ENCODE measurements at places on chromosomes 7 and 10.

GRCh38 chr10:89476150-89476549 is 59.2 kb downstream of the SLC16A12 start:
- DNase-seq: no peak

GRCh38 chr10:119253433-119254174 is 46.2 kb downstream of the GRK5 start:
- peak; percentile 93 for DNase-seq

GRCh38 chr10:82558014-82558607 is 683.1 kb downstream of the NRG3 start:
- DNase-seq: no peak

- DNase-seq: no peak
Observed at GRCh38 chr10:126080291-126080825, 184.0 kb downstream of the FANK1 start.

- DNase-seq: no peak
Observed at GRCh38 chr10:123783296-123783695, 108.3 kb downstream of the CPXM2 start.

DNA sequence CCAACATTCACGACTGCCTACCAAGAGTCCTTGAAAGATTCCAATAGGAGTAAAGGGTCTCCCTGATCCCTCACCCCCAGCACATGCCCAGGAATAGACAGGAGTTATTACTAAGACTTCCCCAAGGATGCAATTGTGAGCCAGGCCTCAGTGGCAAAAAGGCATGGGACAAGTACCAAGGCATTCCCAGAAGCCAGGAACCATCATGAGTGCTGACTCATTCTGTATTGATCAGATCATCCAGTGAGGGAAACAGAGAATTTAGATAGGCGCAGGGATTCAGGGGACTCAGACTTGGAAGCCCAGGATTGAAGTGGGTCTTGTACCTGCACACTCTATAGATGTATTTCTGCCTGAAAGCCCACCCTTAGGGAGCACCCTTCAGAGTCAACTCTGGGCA is 21.2 kb downstream of the MBL2 start:
- no peak for DNase-seq

DNA sequence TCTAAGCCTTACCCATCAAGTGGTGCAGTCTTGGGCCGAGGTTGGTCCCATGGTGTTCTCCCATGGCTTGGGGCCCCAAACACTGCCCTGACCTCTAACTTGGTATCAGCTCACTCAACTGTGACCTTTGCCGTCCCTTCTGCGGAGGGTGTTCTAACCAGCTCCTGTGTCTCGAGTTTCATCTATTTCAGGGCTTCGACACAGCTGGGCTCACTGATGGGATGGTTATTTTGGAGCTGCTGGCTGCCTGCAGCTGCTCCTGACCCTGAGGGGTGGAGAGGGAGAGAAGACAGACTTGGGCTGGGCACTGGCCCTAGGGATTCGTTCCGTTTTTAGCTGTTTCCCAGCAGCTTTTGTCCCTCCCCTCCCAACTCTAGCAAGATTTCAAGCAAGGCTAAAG is 86.9 kb downstream of the NEURL1 start:
- DNase-seq: no peak

DNA sequence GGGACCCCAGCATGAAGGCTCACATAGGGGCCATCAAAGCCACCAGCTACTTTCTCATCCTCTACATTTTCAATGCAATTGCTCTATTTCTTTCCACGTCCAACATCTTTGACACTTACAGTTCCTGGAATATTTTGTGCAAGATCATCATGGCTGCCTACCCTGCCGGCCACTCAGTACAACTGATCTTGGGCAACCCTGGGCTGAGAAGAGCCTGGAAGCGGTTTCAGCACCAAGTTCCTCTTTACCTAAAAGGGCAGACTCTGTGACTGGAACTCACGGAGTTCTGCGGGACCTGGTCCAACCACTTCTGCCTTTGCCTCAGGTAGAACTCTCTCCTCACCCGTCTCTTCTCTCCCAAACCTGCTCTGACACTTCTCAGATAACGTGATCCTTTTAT is 945 bp downstream of the TAS2R40 start:
- no peak for DNase-seq

GRCh38 chr7:45211958-45212357 is 54.4 kb downstream of the RAMP3 start:
- DNase-seq: no peak

DNA sequence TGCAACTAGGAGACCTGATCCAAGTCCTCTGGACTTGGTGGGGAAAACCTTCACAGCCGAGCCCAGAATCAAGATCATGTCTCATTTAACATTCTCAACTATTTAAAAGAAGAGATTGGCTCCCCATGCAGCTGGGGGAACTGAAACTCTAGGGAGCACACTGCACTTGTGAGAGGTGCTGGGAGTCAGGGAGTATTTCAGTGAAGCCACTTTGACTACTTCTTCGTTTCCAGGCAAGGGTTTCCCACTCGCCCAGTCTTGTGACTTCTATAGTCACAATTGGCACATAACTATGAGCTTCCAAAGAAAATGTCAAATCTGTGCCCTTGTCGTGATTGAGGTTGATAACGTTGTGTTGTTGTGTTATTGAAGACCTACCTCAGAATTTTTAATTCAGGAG is 62.9 kb downstream of the AKR1B1 start:
- no peak for DNase-seq

All from MG63 (cell line).